Activated CD8-positive, alpha-beta memory T cell treated with anti-CD3 and anti-CD28 coated beads, Interleukin-2, amount 10 ng/mL, durations not matched to agents 7 days and 5 days (primary cell): ENCODE measurements at places on chromosomes 3 and 15.

- no peak for DNase-seq
Measured at GRCh38 chr15:57340682-57341259, 35.5 kb upstream of the CGNL1 start.

DNA sequence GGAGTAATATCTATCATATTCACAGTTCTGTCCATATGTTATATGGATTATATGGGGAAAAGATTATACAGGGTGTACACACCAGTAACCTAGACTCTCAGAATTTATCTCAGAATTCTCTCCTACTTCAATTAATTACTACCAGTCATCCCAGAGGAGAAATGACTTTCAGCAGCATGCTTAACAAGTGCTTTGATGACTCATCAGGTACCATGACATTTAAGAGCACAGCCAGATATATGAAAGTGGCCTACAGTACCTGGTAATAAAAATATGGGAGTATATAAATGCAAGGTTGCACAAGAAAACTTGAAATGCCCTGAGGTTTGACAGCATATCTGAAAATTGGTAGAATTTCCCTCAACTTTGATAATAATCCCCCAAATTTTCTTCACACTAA is 1273.0 kb downstream of the OTOL1 start:
- no peak for DNase-seq

- no peak for DNase-seq
Measured at GRCh38 chr3:162489853-162490252, 993.2 kb downstream of the OTOL1 start.

GRCh38 chr3:16377847-16378302 is 112.9 kb downstream of the OXNAD1 start:
- no peak for DNase-seq

DNA sequence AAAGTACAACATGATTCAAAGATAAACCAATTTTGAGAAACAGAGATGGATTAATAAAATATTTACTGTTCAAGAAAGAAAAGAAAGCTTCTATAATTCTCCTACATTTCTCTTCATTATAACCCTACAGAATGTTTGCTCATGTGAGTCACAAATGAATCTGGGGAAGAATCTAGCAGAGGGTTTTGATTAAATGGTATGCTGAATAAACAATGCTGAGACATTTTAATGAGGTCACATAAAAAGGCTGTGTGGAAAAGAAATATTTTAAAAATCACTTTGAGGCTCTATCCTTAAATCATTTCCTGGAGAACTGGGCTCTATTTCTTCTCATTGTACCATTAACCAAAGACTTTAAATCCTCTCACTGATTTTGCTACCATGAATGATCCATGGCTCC is 727.7 kb downstream of the NTRK3 start:
- no peak for DNase-seq

GRCh38 chr3:129794311-129795185 is 99.0 kb downstream of the TMCC1 start:
- DNase-seq: no peak

GRCh38 chr3:56689303-56689702 is 6.2 kb upstream of the TASOR start:
- no peak for DNase-seq

DNA sequence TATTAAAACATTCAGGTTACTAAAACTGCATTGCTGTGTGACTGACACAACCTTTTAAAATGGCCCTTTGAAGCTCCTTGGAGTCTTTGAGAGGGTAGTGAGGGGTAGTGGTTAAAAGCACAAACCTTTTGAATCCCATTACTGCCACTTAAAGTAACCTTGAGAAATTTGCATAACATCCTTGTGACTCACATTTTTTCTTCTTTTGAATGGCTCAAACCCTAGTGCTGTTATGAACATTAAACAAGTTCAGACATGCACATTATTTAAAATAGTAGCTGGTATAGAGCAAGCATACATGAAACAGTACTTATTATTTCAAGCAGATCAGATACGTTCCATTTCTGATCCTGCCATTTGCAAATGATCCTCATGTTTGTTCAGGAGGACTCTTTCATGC is 3.7 kb upstream of the CLDN1 start:
- no peak for DNase-seq

- no peak for DNase-seq
Measured at GRCh38 chr3:98972155-98972554, 70.7 kb upstream of the DCBLD2 start.

GRCh38 chr3:194057570-194058188 is 78.3 kb upstream of the HES1 start:
- DNase-seq: no peak

GRCh38 chr15:99055555-99056134 is 48.1 kb upstream of the PGPEP1L start:
- no peak for DNase-seq

GRCh38 chr3:127802606-127803005 is 19.7 kb downstream of the MGLL start:
- no peak for DNase-seq

DNA sequence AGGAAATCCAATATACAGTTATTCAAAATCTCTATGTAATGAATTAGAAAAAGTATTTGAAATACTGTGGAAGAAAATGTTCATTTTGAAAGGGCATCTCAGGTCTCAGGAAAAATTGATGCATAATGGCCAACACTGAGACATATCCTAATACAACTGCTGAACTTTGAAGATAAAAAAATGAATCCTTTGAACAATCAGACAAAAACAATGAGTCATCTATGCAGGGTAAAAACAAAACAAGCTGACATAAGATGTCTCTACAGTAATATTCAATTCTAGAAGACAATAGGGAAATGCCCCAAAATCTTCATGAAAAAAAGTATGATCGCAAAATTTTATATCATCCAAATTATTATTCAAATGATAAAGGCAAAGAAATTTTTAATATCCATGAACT is 34.0 kb upstream of the ZNF280D start:
- DNase-seq: no peak

DNA sequence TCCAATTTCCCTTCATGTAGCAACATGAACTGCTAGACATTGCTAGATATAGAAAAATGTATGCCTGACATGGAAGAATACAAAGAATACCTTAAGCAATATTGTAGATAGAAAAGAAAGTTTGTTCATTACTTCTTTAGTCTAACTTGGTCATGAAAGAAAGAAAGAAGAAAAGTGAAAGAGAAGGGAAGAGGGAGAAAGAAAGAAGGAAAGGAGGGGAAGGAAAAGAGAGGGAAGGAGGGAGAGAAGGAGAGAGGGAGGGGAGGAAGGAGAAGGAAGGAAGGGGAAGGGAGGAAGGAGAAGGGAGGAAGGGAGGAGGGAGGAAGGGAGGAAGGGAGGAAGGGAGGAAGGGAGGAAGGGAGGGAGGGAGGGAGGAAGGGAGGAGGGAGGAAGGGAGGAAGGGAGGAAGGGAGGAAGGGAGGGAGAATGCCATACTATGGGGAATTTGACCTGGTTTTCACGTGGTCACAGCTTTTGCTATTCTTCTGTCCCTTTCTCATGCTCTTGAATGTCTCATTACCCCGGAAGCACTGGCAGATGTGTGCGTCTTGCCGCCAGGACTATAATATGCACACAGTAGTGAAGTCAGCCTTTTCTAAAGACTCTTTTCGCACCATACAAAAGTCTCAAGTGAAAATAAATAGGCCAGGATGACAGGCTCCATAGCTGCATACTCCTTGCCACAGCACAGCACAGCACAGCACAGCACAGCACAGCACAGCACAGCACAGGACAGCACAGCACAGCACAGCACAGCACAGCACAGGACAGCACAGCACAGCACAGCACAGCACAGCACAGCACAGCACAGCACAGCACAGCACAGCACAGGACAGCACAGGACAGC is 78.2 kb downstream of the CHAC1 start:
- DNase-seq: no peak

- no peak for DNase-seq
Measured at GRCh38 chr3:23575697-23576096, 230.1 kb upstream of the UBE2E1 start.

- peak; percentile 51 for DNase-seq
Measured at GRCh38 chr15:52529341-52529924, 753 bp upstream of the MYO5A start.

- DNase-seq: no peak
Measured at GRCh38 chr15:39585871-39586301, 5.0 kb downstream of the THBS1 start.

DNA sequence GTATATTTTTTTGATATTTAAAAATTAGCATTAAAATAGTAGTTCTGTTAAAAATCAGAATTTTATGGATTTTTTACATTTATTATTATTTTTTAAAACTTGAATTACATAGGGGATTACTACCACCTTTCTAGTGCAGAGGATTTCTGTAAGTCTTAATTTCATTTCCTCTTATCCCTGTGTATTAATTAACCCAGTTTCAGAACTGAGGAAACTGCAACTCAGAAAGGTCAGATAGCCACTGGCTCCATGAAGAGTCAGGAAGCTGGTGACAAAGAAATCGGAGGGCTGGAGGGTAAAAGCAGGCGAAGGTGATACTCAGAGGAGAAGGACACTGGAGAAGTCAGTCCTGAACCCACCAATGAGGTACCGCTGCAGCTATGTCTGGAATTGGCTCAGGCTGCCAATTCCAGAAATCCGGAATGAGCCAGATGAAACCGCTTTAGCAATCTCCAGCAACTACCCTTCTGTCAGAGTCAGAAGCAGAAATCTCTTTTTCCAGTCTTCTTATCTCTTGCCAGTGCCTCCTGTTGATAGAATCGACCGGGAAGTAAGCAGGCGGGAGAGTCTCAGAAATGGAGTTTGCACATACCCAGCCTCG is 308.5 kb downstream of the SV2B start:
- no peak for DNase-seq
